ENCODE measurements at places on chromosomes 7 and 10. TPM values are rescaled to one million over a fixed set of nuclear protein-coding genes. Genes with fewer than 3 reads are reported as not detected.

RNF32 gene
- 1.9 TPM for total RNA-seq

COBL gene
- total RNA-seq: 29.2 TPM

KCNMA1 gene
- 26.3 TPM for total RNA-seq

UPK3BL1 gene
- 39.4 TPM for total RNA-seq

TFAM gene
- total RNA-seq: 28.3 TPM

CYP3A5 gene
- 15.1 TPM for total RNA-seq

DYDC2 gene
- not detected for total RNA-seq

DIP2C gene
- 17.3 TPM for total RNA-seq

FAM20C gene
- total RNA-seq: 58.8 TPM

IDI2 gene
- total RNA-seq: not detected

SH2B2 gene
- 13.2 TPM for total RNA-seq

NPSR1 gene
- total RNA-seq: not detected

PAX2 gene
- not detected for total RNA-seq

ENKUR gene
- total RNA-seq: 0.49 TPM

R3HCC1L gene
- total RNA-seq: 13.7 TPM

CFAP58 gene
- 0.14 TPM for total RNA-seq

SKAP2 gene
- 59.1 TPM for total RNA-seq

Data from upper lobe of right lung (tissue), 1 donor.